COLO829 (cell line): ENCODE measurements at places on chromosomes 1 and 21.

DNA sequence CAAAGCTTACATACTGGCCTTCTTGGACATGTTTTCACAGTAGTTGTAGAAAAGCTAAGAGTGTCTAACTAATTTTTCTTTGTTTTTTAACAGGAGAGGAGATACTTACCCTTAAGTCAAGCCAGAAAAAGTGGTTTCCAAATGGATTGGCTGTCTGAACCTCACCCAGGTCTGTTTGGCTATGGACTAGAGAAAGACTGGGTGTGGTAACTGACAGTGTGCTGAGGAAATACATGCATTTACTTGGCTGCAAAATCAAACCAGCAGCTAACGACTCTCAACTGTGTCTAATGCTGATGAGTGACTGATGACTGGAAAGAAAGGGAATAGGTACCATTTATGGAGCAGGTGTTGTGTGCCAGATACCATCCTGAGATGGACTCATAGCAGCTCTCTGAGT, 91.1 kb downstream of the MTR start:
- DNase-seq, result no peak

DNA sequence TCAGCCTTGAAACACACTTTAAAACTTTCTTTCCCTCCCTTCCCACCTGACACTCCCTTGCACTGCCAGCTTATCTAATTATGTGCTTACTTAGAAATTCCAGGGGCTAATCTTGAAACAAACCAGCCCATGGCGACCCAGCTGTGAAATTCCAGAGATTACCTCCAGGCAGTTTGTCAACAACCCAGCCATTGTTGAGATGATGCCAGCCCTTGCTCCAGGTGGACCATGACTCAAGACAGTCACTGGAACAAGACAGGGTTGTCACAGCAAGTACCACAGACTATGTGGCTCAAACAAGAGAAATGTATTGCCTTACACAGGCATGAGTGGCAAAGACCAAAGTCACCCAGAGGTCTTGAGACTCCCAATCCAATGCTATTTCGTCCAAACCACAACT, 7.9 kb downstream of the FYB2 start:
- no peak for DNase-seq

GRCh38 chr21:37507716-37508115, 141.1 kb downstream of the DYRK1A start:
- no peak for DNase-seq

DNA sequence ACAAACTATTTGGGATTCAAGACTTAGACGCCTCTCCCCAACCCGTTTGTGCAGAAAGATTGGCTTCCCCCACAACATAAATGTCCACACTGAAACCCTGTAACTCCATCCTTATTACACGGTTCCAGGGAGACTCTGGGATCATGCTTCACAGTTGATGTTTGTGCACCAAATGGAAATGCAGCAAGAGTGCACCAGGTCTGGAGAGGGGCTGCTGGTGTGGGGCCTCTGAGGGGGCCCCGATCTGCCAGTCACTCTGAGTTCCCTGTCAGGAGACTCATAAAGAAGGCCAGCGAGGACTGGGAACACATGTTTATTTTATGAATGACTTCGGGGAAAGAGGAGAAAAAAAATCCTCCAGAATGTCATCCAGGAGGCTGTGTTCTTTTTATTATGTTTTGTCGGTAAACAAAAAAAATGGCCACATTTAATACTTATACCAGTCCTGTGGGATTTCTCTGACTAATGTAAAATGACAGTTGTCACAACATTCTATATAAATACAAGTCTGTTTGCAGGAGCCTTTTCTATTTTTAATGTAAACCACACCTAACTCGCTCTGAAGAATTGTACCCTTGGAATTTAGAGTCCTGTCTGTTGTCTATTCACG, 439.1 kb upstream of the VAMP3 start:
- no peak for DNase-seq

DNA sequence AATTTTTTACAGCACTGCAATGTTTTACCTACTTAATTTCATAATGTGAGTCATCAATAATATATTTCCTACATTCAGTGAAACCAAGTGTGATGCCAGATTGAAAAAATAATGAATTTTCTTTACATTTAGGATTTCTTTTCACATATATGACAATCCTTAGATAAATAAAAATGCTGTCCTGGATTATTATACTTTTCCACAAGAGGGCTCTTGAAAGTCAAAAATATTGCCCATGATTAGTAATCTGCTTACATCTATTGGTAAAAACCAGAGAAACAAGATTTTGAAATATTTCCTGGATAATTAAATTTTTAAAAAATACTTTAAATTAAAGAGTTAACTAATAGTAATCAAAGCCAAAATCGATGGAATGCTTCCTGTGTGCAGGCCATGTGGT, 86.8 kb upstream of the PLPPR4 start:
- DNase-seq, result no peak

DNA sequence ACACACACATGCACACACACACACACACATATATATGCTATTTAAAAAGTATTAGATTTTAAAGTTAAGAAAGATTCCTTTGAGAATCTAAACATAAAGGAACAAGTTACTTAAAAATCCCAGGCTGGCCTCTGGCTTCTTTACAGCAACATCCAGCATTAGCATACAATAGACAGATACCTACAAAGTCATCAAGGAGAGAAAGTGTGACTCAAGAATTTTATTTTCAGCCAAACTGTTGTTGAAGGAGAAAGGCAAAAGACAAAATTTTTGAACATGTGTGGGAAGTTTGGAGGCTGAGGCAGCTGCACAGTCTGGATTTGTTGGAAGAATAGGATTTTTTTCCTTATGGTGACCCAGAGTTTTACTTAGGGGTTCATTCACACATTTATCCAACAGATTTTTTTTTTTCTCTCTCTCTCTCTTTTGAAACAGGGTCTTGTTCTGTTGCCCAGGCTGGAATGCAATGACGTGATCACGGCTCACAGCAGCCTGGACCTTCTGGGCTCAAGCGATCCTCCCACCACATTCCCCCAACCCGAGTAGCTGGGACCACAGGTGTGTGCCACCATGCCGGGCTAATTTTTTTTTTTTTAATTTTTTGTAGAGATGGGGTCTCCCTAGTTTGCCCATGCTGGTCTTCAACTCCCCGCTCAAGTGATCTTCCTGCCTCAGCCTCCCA, 24.0 kb upstream of the SPOCD1 start:
- no peak for DNase-seq

DNA sequence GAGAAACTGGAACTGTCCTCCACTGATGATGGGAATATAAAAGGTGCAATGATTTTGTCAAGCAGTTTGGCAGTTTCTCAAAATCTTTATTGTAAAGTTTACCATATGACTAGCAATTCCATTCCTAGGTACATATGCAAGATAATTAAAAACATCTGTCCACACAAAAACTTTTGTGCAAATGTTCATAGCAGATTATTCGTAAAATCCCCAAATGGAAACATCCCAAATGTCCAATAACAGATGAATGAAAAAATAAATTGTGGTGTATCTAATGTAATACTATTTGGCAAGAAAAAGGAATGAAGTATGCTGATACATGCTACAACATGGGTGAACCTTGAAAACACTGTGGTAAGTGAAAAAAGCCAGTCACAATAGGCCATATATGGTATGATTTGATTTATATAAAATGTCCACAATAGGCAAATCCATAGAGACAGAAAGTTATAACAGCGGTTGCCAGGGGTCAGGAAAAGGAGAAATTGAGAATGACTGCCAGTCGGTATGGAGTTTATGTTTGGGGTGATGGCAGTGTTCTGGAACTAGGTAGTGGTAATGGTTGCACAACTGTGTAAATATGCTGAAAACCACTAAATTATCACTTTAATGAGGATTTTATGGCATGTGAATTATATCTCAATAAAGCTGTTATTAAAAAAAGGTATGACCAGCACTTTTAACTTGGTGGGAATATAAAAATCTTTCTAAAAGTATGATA, 81.7 kb upstream of the BEND5 start:
- no peak for DNase-seq

DNA sequence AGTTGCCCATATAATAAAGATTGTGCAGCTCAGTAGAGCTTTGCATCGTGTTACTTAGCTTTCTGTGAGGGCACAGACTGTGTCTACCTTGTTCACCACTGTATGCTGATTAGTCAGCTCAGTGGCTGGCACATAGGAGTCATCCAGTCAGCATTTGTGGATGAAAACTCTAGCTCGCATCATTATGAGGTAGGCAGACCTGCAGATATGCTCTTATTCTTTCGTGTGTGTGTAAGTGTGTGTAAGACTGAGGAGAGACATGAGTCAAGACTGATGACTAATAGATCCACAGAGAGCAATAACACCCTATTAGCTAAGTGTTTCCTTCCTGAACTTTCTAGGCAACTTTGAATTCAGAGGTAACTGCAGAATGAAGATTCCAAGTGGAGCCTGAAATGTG, 17.1 kb downstream of the TTF2 start:
- DNase-seq, result no peak

DNA sequence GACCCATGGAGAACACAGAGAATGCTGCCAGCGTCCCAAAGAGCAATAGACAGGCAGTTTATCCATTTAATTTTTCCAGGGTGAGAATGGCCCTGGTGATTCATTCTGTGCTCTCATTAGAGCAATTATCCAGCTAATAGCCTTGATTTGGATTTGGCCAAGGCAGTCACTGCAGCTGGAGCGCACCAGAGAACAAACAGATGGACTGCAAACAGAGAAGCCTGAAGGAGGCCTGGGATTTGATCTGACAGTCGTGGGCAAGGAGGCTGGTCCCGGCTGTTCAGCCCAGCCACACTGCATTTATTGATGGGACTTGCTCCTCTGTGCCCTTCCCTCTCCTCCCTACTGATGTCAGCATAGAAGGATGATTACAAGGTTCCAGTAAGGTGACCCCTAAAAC, 353.9 kb upstream of the C1orf174 start:
- DNase-seq, result no peak

GRCh38 chr1:94081566-94082344, 39.2 kb downstream of the ABCA4 start:
- peak; percentile 41 for DNase-seq

DNA sequence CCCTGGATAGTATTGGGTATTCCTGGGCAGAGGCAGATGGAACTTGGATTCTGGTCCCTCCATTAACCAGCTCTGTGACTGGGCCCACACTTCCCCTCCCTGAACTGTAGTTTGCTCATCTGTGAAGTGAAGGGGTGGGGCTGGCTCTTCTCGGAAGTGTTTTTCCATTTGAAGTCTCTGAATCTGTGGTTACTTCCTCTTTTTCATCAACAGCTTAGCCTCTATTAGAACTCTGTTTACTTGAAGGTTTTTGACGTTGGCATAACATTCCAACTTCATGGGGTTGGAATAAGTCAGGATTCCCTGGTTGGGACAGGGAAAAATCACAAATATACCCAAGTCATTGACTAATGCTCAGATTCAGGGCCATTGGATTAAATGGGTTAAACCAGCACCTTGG, 3.6 kb downstream of the KIAA0040 start:
- no peak for DNase-seq

GRCh38 chr1:242467556-242468145, 56.8 kb downstream of the PLD5 start:
- DNase-seq, result peak; percentile 51

DNA sequence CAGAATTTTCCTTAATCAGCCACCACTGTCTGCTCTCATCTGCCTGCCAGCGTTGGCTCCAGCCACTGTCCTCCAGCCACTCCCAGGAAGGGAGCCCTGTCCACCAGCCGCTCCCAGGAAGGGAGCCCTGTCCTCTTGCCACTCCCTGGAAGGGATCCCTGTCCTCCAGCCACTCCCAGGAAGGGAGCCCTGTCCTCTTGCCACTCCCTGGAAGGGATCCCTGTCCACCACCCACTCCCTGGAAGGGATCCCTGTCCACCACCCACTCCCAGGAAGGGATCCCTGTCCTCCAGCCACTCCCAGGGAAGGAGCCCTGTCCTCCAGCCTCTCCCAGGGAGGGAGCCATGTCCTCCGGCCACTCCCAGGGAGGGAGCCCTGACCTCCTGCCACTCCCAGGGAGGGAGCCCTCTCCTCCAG, 726.5 kb downstream of the PTPRU start:
- DNase-seq, result no peak

DNA sequence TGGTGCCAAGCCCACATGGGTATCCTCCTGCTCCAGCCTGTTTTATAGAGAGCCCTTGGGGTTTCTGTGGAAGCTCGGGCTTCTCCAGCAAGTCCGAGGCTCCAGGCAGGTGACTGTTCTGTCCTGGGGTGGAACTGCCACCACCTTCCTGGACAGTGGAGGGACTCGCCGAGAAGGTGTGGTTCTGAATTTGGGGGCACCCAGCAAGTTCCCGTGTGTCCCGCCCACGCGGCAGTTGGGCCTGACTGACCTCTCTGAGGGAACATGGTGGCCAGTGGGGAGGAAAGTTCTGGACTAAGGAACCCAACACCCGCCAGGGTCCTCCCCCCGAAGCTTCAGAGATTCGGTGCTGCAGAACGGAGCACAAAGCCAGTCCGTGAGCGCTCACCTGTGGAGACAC, 158.1 kb upstream of the C1orf174 start:
- no peak for DNase-seq

DNA sequence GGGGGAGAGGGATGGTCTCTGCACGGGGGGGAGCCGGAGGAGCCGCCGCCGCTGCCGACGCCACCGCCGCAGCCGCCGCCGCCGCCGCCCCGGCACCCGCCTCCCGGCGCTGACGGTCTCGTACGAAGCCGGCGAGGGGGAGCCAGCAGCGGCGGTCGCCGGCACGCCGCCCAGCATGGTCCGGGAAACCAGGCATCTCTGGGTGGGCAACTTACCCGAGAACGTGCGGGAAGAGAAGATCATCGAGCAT, 311 bp downstream of the SPEN start:
- DNase-seq, result no peak
